ENCODE measurements at places on chromosomes 11 and 22. TPM values are rescaled to one million over a fixed set of nuclear protein-coding genes. Genes with fewer than 3 reads are reported as not detected.

GAL gene
- not detected for total RNA-seq

NAALAD2 gene
- not detected for total RNA-seq

TMA7B gene
- 1.4 TPM for total RNA-seq

KCNE3 gene
- total RNA-seq, result not detected

IGHMBP2 gene
- 41.4 TPM for total RNA-seq

- no peak overlapping the region for H3K27ac ChIP-seq
- H3K27me3 ChIP-seq, result no peaks in the 10 kb centered on the region
- H3K36me3 ChIP-seq, result no peaks in the 10 kb centered on the region
- peaks cover 8% of the 10 kb centered on the region for H3K4me1 ChIP-seq
- H3K4me3 ChIP-seq, result no peak overlapping the region
Measured at GRCh38 chr22:19606332-19607191, 82.4 kb upstream of the CLDN5 start.

DNA sequence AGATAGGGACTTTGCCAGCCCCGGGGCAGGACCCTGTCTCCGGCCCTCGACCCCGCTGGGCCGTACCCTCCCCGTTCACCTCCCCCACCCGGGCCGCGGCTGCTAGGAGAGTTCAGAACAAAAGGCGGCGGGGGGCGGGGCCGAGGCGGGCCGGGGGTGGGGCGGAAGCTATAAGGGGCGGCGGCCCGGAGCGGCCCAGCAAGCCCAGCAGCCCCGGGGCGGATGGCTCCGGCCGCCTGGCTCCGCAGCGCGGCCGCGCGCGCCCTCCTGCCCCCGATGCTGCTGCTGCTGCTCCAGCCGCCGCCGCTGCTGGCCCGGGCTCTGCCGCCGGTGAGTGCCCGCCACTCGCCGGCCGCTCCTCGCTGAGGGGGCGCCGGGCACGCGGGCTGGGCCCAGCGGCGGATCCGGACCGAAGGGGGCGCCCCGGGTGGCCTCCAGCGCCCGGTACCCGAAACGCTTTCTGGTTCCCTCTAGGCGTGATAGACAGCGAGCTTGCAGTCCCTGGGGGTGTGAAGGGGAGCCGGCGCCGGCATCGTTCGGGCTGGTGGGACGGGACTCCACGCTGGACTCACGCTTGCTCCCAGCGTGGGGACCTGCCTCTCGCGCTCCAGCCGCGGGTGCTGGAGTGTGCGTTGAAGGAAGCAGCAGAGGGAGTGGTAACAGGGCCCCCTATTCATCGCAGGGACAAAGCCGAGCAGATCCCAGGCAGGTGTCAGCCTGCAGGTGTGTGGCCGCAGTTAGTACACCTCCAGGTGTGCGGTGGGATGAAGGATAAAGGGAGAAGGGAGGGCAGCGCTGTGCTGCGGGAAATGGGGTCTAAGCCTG lies at the start of gene MMP11:
Gene MMP11 (plus strand): TSS at position 201 of the 825 bp plus-strand sequence. CDS start 22 bp downstream, at position 223.
- peak; percentile 74 for DNase-seq
- H3K4me3 ChIP-seq, result peak within 1 kb of the TSS; percentile 48
- peak within 1 kb of the TSS; percentile 51 for H3K27ac ChIP-seq
- H3K27me3 ChIP-seq, result no peaks in the 10 kb centered on the region
- no peaks in the 10 kb centered on the region for H3K36me3 ChIP-seq

DNA sequence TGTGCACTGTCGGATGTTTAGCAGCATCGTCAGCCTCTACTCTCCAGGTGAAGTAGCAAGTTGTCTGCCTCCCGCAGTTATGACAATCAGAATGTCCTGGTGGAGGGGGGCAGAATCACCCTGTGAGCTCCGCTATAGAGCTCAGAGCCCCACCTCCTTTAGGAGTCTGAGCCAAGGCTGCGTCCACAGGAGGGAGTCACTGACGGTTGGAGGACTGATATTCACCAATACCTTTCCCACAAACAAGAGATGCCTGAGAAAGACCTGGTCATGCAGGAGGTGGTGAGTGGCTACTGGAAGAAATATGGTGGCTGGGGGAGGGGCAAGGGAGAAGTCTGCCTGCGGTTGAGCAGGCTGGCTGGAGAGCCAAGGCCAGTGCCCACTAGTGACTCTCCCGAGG lies 41.7 kb upstream of the ADA2 start:
- peaks cover 26% of the 10 kb centered on the region for H3K4me1 ChIP-seq
- DNase-seq, result no peak
- H3K4me3 ChIP-seq, result no peak overlapping the region
- no peak overlapping the region for H3K27ac ChIP-seq

DNA sequence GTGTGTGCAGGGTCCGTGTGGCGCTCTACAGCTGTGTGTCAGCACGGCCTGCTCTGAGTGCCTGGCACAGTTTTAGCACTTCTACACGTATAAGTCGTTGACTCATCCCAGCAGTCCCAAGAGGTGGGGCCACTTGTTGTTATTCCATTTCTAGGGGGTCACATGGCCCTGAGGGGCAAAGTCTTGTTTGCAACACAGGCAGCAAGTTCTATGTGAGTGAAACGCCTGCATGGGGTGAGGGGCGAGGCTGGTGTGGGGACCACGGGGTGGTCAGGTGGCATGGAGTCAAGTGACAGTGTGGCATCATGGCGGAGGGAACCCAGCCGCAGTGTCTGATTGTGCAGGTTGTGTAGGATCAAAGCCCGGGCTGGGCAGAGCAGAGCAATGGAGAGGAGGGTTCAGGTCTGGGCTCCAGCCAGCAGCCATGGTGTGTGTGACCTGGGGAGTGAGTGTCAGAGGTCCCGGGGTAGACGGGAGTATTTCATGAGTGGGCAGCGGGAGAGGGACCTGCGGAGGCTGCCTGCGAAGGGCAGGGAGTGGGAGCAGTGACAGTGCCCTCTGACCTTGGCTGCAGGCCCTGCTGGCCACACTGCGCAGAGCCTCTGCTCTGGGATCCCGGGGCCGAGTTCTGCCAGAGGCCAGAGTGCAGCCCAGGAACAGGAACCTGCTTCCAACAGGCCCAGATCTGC lies 27.9 kb downstream of the SHANK3 start:
- H3K36me3 ChIP-seq, result no peaks in the 10 kb centered on the region
- H3K4me3 ChIP-seq, result no peak overlapping the region
- DNase-seq, result no peak
- no peak overlapping the region for H3K27ac ChIP-seq

GRCh38 chr11:94895971-94896370 lies 77.4 kb downstream of the CWC15 start:
- H3K27ac ChIP-seq, result no peak overlapping the region
- no peaks in the 10 kb centered on the region for H3K27me3 ChIP-seq
- H3K4me1 ChIP-seq, result no peaks in the 10 kb centered on the region

GRCh38 chr11:76803023-76803422 lies 19.9 kb downstream of the TSKU start:
- H3K27me3 ChIP-seq, result no peaks in the 10 kb centered on the region
- no peak overlapping the region for H3K4me3 ChIP-seq
- DNase-seq, result no peak
- H3K27ac ChIP-seq, result no peak overlapping the region
- H3K4me1 ChIP-seq, result peaks cover 15% of the 10 kb centered on the region

- DNase-seq, result no peak
- H3K4me3 ChIP-seq, result no peak overlapping the region
- H3K27ac ChIP-seq, result no peak overlapping the region
- no peaks in the 10 kb centered on the region for H3K27me3 ChIP-seq
Measured at GRCh38 chr11:117819096-117820040, 5.2 kb downstream of the FXYD2 start.
